ENCODE measurements at places on chromosomes 16 and 17. TPM values are rescaled to one million over a fixed set of nuclear protein-coding genes. Genes with fewer than 3 reads are reported as not detected.

DNA sequence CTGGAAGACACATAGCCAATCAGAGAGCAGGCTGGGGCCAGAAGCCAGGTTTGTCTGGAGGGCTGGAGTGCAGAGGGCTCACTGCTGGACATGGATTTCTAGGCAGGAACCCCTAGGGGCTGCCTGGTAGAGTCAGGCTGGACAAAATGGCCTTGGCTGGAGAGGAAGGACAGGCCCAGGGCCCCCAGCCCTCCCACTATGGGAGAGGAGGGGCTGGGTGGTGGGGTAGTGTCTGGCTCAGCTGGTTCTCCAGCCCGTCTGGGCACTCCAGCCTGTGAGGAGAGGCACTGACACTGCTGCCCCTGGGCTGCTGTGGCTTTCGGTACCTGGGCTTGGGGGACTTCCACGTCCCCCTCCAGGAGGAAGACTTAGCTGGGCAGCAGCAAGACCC is 21.7 kb upstream of the DOK4 start:
- no peak for DNase-seq

GRCh38 chr17:75645501-75645888 is 12.3 kb downstream of the SMIM5 start:
- no peak for DNase-seq

Gene PRDM7
- 0.11 TPM for polyA plus RNA-seq

- no peak for DNase-seq
Observed at GRCh38 chr17:57668332-57668731, 76.8 kb downstream of the CCDC182 start.

Gene GP1BA
- 2.4 TPM for polyA plus RNA-seq

DNA sequence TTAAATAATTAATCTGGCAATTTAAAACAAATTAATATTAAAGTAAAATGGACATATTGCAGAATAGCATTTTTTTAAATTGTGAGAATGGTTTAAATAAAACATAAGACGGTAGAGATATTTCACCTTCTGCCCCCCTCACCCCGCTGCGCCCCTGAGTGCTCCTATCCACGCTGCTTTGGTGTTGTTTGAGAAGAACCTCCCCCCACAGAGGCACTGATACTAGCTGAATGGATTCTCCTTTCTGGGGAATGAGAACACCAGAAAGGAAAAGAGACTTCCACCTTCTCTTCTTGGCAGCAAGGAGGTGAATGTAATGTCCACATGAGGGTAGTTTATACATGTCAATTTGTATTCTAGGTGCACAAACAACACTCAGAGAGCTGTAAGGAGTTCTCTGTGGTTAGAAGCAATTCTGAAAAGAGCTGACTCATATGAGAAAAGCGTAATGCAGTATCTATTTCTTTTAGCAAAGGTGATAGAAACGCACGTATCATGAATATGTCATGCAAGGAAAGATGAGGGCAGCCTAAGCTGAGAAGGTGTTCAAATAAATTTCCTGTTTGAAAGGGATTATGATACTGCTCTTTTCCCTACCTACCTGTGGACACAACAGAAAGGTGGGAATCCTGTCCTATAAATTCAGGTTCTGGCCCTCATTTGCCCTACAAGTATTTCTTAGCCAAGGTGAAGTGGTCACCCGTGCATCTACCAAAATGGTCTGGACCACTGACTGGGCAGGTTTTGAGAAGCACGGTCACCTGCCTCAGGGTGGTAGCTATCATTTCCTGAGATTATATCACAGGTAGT is 126.9 kb downstream of the PARN start:
- no peak for DNase-seq

DNA sequence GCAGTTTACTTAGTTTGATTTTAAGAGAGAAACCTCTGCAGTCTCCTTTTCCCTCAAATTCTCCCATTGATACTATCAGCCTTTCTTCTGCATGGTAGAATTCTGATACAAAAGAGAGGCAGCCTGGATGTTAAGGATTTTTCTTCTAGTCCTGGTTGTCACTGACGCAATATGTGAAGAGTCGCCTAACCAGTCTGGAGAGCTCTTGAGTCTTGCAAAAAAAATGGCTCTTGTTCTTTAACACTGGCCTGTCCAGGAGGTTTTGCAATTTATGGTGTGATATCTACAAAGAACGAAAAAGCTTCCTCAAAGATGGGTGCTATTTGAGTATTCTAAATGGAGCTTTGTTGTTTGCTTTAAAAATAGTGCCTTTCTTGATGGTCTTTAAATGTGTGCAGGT is 28.9 kb downstream of the COX10 start:
- DNase-seq = no peak

- no peak for DNase-seq
Observed at GRCh38 chr17:59572301-59572924, 7.0 kb downstream of the DHX40 start.

DNA sequence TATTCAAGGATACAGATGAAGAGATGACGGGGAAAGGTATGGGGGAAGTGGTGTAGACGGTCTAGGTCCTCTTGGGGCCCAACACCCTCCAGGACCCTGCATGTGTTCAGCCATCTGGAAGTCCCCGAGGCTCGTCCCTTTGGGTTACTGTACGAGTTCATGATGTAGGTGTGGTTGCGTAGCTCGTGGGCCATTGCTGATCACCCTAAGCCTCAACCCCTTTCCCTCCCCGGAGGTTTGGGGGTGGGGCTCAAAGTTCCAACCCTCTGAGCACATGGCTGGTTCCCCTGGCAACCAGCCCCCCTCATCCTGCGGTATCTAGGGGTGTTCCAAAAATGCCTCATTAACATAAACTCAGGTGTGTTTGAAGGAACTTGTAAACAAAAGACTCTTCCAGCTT is 98.8 kb upstream of the METRNL start:
- no peak for DNase-seq

GRCh38 chr17:45656527-45657181 is 127.5 kb upstream of the CRHR1 start:
- no peak for DNase-seq

DNA sequence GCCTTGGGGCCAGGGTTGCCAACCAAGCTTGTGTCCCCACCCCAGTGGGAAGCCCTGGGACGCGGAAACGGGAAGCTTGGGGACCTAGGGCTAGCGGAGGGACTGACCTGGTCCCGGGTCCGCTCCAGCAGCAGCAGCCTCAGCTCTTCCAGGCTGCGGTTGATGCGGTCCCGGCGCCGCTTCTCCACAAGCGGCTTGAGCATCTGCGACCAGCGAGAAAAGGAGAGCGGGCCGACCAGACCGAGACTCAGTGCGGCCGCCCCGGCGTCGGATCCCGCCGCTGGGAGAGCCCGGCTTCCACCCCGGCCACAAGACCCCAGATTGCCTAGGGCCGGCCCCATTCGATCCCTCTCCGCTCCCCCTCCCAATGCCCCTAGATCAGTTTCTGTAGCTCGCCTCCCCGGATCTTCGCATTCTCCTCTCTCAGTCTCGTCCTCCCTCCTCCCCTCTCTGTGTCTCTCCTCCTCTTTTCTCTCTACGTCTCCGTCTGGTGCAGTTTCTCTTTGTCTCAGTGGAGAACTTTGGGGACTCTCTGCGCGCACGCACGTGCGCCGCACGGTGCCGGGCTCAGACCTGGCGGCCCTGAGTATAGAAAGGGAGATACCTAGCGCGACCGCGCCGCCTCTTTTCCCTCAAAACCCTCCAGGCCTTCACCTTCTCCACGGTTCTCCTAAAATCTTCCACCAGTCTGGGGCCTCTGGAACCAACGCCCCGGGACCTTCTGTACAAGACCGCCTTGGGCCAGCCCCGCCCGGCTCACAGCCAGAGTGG is 797 bp downstream of the HES7 start:
- DNase-seq = no peak

Gene PCTP
- polyA plus RNA-seq = 30.9 TPM

Gene RASD1
- polyA plus RNA-seq = 0.71 TPM

GRCh38 chr17:47192554-47192953 is 3.5 kb upstream of the CDC27 start:
- no peak for DNase-seq

Gene CXCL16
- polyA plus RNA-seq = 11.0 TPM

DNA sequence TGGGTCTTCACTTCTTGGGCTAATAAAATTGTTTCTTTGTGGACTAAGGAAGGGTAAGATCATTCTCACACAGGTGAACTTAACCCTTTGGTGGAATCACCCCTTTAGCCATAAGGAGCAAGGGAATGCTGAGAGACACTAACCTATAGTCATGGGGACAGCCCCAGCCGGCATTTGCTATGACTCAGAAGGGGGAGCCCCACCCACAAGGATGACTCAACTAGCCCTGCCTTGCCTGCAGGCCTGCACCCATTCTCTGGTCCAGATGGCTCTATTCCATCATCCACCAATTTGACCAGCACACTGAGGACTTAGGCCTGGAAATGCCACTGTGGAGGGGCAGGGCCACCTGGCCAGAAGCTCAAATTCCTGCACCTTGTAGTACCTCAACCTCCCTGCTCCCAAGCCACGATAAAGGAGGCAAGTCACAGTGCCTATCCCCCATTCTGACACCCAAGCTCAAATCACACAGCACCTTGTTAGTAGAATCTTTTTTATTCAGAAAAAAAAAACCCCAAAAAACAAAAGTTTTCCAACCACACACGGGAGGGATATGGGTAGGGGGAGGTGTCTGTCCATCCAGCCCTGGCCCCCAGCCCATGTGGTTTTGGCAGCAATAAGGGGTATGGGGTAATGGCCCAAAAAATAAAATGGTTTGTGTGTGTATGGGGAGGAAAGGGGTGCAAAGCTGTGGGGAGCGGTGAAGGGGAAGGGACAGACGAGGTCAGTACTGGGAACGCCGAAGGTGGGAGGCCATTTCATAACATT is 3.0 kb downstream of the PFN1 start:
- DNase-seq = no peak

Gene CYBA
- polyA plus RNA-seq = 87.1 TPM

- DNase-seq = no peak
Observed at GRCh38 chr16:69176033-69176800, 10.7 kb upstream of the SNTB2 start.

DNA sequence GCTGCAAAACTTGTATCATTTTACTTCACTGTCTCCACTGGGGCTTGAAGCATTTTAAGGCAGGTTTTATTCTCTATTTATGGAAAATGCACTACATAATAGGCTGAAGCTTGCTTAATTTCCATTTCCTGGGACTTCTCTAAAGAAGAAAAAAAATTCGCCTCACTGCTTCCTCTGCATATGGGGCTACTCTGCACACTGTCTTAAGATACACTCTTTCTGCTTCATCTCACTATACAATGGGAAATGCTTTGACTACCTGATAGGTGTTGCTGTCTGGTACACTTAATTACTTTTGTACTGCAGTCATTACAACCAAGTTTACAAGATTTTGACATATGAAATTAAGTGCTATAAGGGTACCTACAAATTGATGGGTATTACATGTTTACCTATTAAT is 466.0 kb downstream of the KCNJ18 start:
- DNase-seq = no peak

DNA sequence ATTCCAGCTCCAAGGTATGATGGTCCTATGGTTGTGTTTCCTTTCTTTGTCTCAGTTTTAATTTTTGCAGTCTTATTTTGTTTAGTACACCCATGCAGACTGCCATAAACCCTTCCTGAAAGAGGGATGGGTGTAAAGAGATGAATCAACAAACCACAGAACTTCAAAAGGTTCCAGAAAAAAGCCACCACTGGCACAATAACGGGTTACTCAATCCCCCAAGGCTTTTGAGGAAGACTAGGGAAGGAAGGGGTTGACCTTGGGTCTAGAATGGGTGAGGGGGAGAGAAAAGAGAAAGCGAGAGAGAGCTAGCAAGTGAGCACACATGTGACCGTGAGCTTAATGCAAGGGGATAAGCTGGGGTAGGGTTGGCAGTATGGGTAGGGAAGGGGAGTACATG is 168.1 kb downstream of the XYLT1 start:
- no peak for DNase-seq

DNA sequence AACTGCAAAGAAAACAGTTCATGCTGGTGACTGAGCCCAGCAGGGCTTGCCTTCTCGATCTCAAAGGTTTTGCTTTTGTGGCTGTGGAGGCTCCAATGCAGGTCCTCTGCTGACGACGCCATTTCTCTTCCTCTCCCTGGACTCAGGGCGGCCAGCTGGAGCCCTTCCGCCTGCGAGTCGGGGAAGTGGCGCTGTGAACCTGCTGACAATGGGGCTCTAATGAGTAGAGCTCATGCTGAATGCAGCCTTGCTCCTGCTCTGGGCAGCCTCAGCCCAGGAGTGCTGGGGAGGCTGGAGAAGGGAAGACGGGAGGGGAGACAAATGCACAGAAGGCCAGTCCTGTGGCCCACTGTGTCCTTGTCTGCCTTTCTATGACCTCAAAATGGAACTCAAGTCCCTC is 43.8 kb downstream of the VAC14 start:
- no peak for DNase-seq

DNA sequence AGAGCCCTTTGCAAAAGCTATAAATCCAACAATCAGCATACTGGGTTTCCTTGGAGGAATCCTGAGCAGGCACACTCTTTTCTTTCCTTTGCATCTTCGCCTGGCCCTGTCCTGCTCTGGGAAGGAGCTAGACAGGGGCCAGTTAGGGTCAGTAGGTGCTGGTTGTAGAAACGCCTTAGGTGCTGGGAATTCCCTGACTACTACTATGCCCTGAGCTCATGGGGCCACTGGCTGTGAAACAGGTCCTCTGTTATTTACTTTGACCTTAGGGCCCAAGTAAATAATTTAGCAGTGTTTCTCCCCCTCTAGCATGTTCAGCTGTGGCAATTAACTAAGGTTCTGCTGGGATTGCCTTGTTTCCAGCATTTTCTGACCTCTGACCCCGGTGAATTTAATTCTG is 15.8 kb upstream of the WSCD1 start:
- DNase-seq = no peak

Gene SCGB1C2
- polyA plus RNA-seq = 1.9 TPM

Gene COTL1
- 147 TPM for polyA plus RNA-seq

DNA sequence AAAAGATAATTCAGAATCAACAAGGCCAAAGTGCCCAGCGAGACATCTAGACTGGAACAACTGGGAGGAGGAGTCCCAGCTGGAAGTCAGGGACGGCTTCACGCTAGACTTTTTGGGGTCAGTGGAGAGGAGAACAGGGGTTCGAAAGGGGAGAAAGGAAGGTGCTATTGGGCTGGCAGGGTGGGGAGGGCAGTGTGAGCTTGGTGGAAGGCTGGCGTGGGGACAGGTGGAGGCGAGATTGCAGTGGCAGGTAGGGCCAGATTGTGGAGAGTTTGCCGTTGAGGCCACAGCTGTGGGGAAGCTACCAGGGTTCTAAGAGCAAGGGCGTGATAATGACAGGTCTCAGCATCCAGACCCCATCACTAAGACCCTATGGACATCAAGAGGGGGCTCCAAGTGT is 10.5 kb downstream of the SDK2 start:
- no peak for DNase-seq

DNA sequence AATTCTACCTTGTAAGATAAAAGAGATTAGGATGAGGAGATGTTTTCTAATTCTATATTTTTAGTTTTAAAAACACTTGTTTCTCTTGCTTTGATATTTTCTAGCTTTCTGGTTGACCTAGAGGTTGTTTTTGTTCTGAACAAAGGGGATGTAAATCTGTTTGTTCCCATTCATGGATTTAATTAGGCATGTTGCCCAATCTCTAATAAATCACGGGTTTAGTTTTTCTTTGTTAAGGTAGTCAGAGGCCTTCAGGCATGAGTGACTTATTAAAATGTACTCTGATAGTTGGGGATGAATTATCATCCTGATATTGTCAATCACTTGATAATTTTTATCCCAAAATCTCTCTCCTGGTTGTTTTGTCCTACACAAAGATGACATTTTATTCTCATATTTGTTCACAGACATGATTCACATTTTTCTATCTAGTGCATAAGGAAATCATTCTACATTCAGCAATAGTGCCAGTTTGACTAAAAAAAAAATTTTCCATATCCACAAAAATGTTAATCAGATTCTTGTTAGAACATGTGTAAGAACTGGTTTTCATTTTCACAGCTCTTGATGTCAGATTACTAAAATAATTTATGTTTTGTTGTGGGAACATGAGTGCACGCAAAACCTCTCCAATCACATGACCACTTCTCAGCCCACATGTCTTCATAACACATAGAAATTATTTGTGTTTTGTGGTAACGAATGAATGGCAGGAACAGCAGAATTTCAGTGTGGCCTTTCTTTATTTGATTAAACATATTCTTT is 95.7 kb upstream of the AKTIP start:
- no peak for DNase-seq
